ENCODE measurements at places on chromosomes 12 and 14. TPM values are rescaled to one million over a fixed set of nuclear protein-coding genes. Genes with fewer than 3 reads are reported as not detected.

DNA sequence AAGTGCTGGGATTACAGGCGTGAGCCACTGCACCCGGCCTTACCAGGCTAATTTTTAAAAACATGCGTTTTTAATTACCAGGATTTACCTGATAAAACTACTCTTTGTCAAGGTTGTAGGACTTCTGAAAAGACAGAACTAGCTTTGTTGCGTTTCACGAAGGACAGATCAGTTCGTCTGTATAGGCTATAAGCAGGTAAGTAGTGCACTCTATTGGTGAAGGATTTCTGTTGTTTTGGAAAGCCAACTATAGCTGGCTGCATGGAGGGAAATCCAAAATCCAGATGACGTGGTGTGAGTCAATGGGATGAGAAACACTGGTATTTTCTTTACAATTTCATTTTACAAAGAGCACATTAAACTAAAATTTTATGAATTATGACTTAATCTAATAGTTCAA, 14.6 kb downstream of the GNPNAT1 start:
- no peak for DNase-seq

GRCh38 chr14:58574623-58575022, 63.1 kb upstream of the DACT1 start:
- no peak for DNase-seq

DNA sequence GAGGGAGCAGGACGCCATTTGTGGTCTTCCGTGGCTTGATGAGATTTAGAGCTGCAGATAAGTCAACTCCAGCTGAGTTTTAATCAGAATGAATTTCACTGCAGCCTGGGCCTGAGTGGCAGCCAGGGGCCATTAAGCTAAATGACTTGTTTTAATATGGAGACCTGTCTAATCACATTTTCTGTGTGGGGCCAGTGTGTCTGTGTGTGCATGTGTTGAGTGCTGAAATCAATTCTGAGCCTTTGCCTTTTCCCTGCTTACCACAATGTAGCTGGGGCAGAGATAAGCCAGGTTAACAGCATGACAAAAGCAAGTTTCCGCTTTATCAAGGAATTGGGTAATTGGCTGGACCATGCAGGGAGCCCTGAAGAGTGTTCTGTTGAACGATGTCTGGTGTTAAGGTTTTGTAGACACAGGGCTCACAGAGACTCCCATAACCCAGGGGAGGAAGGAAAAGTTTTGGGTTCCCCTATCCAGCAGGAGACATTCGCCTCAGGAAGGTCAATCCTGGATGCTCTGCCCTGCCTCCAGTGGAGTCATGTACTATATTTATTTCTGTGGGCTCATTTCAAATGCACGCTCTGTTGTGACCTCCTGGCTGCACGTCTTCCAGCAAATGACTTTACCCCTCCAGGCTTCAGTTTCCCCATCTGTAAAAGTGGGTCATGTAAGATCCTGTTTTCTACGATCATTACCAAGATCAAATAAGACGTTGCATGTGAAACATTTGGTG, 24.2 kb downstream of the RPH3A start:
- no peak for DNase-seq

DNA sequence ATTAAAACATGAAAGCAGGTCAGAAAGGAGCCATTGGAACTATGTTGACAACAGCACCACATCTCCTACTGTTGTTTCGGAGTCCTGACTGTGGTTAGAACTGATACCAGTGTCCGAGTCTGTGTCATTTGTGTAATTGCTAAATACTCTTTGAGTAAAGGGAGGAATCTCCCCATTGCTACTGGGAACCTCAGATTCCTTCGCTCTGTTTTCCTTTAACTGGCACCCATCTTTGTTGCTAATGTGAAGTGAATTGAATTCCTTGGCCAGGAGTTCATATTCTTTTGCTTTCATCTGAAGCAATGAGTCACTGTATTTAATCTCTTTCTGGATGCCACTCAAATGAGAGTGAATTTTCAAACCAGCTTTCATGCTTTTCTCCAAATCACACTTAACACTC, 31.5 kb downstream of the RASSF9 start:
- no peak for DNase-seq

GRCh38 chr12:70196811-70197281, 46.4 kb upstream of the CNOT2 start:
- no peak for DNase-seq

DNA sequence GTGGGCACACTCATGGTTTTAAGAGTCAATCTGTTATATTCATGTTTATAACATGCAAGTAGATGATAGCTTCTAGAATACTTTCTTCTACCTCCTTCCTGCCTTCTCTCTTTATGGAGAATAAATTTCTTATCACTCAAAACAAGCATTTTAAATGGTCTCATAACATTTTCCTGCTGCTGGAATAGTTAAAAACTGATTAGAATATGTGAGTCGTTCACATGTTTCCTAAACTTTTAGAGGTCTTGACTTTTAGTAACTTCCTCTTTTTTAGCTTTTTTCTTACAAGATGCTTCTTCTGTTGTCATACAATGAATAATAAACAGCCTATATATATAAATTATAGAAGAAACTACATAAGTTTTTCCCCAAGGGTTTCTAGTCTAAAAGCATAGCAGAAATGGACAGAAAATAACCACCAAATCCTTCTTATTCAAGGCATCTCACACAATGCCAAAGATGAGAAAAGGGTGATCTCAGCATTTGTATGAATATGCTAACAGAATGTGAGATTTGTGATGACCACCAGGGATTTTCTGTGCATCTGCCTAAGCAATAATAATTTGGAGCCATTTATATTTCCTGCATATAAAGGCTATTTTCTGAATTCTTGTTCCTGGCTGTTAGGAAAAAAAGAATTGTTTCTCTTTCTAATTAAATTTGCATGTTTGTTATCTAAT, 127.8 kb downstream of the DAAM1 start:
- DNase-seq, result no peak

DNA sequence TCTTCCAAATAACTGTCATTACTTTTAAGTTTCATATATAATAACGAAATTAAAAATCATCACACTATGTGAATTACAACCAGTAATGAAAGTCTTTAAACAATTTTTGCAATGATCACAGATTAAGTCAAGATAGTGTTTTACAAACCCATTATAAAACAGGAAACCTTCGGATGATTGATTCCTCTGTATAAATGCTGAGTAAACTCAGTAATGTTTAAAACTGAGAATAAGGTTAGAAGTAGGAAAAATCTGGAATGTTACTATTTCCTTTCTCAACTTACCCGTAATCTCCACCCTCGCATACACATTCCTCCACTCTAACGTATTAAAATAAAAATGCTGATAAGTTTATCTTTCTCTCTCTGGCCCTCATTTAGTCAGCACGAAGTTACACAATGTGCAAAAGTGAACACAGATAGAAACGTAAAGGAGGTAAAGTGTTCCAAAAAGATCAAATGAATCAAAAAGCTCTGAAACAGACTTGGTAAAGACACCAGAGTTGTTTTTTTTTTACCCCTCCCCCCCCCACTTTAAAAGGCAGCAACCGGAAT, 1.6 kb downstream of the ZFC3H1 start:
- no peak for DNase-seq

GRCh38 chr14:29030121-29030520, 263.5 kb downstream of the FOXG1 start:
- no peak for DNase-seq

PYGL gene
- 41.1 TPM for total RNA-seq

DNA sequence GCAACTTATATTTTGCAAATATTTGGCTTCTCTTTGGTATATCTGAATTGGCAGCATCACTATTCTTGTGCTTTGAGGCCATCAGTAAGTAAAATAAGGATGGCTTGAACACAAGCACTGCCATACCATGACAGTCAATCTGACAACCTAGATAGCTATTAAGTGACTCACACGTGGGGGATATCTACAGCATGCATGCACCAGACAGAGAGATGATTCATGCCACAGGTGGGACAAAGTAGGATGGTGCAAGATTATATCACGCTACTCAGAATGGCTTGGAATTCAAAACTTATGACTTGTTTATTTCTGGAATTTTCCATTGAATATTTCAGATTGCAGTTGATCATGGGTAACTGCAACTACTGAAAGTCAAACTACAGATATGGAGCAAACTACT, 675.6 kb upstream of the MDGA2 start:
- DNase-seq, result peak; percentile 82

- no peak for DNase-seq
Observed at GRCh38 chr12:75476071-75476470, 4.5 kb upstream of the GLIPR1 start.

GRCh38 chr12:92863251-92863650, 65.8 kb downstream of the EEA1 start:
- DNase-seq, result no peak

PLEKHD1 gene
- total RNA-seq, result 0.41 TPM

DNA sequence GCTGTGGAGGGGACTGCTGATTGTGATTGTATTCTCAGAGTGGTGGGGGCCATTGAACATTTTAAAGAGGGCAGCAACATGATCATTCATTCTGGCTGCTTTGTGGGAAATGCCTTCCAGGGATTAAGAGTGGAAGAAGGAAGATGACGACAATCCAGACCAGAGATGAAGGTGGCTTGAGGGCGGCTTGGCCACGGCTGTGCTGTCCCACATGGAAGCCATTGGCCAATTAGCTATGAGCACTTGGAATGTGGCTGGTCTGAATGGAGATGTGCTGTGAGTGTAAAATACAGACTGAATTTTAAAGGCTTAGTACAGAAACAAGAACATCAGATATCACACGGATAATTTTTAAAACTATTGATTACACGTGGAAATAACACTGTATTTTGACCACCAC, 19.2 kb upstream of the SLC10A1 start:
- DNase-seq, result no peak

C1S gene
- 4.0 TPM for total RNA-seq

GRCh38 chr14:78152201-78153063, 17.7 kb upstream of the NRXN3 start:
- DNase-seq, result no peak

DNA sequence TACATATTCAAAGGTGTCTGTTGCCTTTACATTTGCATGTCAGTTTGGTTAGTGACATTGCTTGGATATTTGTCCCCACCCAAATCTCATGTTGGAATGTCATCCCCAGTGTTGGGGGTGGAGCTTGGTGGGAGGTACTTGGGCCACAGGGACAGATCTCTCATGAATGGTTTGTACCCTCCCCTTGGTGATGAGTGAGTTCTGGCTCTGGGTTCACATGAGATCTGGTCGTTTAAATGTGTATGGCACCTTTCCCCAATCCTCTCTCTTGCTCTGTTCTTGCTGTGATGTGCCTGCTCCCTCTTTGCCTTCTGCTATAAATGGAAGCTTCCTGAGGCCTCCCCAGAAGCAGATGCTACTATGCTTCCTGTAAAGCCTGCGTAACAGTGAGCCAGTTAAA, 207.9 kb upstream of the DIO3 start:
- no peak for DNase-seq

- no peak for DNase-seq
Observed at GRCh38 chr14:92692822-92693226, 55.6 kb downstream of the LGMN start.

DNA sequence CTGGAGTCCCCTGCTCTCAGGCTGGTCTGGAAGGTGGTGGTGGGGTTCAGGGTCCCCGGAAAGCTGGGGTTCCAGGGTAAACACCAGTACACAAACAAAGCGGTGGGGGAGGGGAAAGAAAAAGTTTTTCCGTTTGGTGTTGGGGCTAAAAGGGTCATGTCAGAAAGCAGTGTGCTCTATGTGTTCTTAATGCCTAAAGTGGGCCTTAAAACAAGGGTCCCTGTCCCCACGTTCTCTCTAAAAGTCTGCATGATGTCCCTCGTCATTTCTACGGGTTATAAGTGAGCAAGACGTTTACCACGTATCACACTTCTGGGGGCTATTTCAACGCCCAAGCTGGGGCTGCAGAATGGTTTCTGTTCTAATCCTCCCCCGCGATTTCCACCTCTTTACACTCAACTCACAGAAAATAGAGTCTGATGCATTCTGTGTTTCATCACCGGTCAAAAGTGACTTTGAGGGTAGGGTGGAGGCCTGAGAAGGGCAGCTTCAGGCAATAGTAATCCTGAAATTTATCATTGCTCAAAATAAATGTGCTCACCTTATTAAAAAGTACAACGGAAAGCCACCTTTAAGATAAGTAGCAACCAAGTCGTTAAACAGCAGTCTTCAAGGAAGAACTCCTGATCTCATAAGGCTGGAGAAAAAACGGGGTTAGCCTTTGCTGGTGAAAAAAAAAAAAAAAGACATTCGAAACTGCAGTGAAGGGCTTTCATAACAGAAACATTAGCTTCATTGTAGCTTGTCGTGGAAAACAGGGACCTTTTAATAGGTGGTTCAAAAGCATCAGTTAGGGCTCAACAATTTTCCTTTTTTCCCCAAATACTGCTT, 63.9 kb upstream of the PTGR2 start:
- no peak for DNase-seq

DNA sequence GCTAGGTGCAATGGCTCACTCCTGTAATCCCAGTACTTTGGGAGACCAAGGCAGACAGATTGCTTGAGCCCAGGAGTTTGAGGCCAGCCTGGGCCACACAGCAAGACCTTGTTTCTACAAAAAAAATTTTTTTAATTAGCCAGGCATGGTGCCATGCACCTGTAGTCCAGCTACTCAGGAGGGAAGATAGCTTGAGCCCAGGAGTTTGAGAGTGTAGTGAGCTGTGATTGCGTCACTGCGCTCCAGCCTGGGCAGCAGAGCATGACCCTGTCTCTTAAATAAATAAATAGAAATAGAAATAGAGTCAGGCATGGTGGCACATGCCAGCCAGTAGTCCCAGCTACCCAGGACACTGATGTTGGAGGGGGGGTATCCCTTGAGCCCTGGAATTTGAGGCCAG, 36.7 kb upstream of the CLIP1 start:
- DNase-seq, result peak; percentile 56

DNA sequence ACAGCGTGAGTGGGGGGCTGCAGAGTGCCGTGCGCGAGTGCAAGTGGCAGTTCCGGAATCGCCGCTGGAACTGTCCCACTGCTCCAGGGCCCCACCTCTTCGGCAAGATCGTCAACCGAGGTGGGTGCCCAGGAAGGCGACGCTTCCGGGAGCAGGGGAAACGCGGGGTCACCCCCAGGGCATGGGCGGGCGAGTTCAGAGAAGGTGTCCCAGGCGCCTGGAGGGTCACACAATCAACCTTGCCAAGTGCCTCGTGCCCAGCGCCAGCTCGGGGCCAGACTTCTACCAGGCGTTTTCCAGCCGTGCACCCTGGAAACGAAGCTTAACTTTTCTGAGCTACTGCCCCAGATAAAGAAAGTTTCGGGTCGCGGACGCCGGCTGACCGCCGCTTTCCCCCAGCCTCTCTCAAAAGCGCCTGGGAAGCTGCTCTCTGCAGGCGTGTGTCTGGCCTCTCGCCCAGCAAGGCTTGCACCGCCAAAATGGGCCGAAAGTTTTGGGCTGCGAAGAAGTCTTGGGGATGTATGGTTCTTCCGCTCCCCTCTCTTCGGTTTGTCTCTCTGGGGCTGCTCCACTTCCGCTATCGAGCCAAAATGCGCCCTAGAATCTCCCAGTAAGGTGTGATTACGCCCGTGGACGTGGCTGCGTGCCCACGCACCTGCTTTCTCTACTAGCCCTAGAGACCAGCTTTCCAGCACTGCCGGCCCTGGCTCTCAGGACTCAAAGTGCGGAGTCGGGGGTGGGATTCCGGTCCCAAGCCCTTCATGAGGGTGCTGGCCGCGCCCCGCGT, 1.7 kb downstream of the WNT1 start:
- no peak for DNase-seq

GRCh38 chr12:132523576-132524331, 33.8 kb downstream of the FBRSL1 start:
- DNase-seq, result no peak

MIP gene
- not detected for total RNA-seq

TMEM233 gene
- 1.5 TPM for total RNA-seq
